ENCODE measurements at places on chromosomes 1 and 21. TPM values are rescaled to one million over a fixed set of nuclear protein-coding genes. Genes with fewer than 3 reads are reported as not detected.

The OR14A16 gene
- not detected for total RNA-seq

The RXRG gene
- total RNA-seq, result not detected

The PLK3 gene
- 72.4 TPM for total RNA-seq

The LDLRAD1 gene
- not detected for total RNA-seq

The RSPH1 gene
- total RNA-seq, result not detected

The BCAR3 gene
- 1.5 TPM for total RNA-seq

The GSTM2 gene
- total RNA-seq, result 20.9 TPM

The SRGAP2 gene
- total RNA-seq, result 65.1 TPM

The AIRE gene
- total RNA-seq, result not detected

The CHRM3 gene
- 0.02 TPM for total RNA-seq

The TPTE gene
- total RNA-seq, result not detected

The LRRC38 gene
- total RNA-seq, result not detected

The SNX27 gene
- total RNA-seq, result 21.7 TPM

The ADCY10 gene
- 0.05 TPM for total RNA-seq

The CIART gene
- total RNA-seq, result 4.3 TPM

The CHD5 gene
- 0.10 TPM for total RNA-seq

The WNT4 gene
- not detected for total RNA-seq

The FBXO2 gene
- total RNA-seq, result 1.4 TPM

Data from activated naive CD4-positive, alpha-beta T cell treated with anti-CD3 and anti-CD28 coated beads, Interleukin-2, amount 10 ng/mL, durations not matched to agents 5 hours and 36 hours (primary cell).